Iris pigment epithelial cell (primary cell): ENCODE measurements at places on chromosomes 5 and 9.
A peak's percentile ranks its signal among the peaks of the same experiment; 100 is the strongest.

- DNase-seq, result no peak
Observed at GRCh38 chr9:77896938-77897667, 134.5 kb downstream of the GNAQ start.

GRCh38 chr5:132466433-132467286 lies 23.9 kb downstream of the IRF1 start:
- peak; percentile 79 for DNase-seq

DNA sequence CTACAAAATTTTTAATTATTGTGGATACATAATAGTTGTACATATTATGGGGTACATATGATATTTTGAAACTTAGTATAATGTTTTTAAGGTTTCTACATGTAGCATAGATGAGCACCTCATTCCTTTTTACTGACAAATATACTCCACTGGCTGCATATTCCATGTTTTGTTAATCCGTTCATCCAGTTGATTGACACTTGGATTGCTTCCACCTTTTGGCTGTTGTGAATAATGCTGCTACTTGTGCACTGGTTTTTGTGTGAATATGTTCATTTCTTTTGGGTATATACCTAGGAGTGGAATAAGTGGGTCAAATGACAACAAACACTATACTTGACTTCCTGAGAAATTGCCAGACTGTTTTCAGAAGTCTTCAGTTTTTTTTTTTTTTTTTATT lies 2.8 kb upstream of the ENTREP1 start:
- DNase-seq, result no peak

DNA sequence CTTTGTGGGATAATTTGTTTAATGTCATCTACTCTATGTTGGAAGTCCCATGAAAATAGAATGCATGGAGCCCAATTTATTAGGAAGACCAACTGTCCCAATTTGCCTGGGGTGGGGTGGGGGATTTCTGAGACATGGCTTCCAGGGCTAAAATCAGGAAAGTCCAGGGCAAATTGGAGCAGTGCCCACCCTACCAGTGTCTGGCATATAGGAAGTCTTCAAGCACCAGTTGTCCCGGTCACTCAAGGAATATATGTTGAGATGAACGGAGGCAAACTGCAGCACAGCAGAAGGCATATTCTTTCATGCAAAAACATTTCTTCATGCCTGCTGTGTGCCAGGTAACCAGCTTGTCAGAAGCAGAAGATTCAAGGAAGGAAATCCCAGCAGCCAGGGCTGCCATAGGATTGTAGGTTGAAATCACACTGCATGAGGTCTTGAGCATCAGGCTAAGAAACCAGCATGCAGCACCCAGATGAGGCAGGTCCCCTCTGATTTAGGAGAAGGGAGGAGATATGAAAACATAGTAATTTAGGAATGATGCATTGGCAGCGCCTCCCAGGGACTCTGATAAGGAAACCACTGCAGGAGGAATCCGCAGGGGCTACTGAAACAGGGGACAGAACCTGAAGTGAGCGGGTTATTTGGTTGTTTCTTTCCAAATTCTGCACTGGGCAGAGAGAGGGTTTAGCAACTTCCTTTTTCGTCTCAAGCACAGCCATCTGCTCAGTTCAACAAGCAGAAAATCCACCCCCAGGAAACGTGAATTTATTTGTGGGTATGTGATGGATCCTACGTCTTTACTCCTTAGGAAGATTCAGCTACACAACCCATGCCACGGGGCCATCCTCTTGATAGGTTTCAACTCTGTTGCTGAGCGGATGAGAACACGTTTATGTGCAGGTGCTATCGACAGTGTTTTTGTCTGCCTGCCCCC lies 112.6 kb upstream of the CPEB4 start:
- DNase-seq, result no peak
